Activated CD8-positive, alpha-beta T cell treated with anti-CD3 and anti-CD28 coated beads for 36 hours (primary cell): ENCODE measurements at places on chromosomes 3 and 15. TPM values are rescaled to one million over a fixed set of nuclear protein-coding genes. Genes with fewer than 3 reads are reported as not detected.
A peak's percentile ranks its signal among the peaks of the same experiment; 100 is the strongest.

Gene CCR4
- 17.4 TPM for total RNA-seq

Gene TGM5
- total RNA-seq = 0.11 TPM

Gene MUSTN1
- total RNA-seq = not detected

Gene REC114
- total RNA-seq = not detected

Gene PLA2G4F
- total RNA-seq = not detected

Gene TRIM59
- 27.0 TPM for total RNA-seq

Gene EEF1AKMT4
- total RNA-seq = 8.7 TPM

DNA sequence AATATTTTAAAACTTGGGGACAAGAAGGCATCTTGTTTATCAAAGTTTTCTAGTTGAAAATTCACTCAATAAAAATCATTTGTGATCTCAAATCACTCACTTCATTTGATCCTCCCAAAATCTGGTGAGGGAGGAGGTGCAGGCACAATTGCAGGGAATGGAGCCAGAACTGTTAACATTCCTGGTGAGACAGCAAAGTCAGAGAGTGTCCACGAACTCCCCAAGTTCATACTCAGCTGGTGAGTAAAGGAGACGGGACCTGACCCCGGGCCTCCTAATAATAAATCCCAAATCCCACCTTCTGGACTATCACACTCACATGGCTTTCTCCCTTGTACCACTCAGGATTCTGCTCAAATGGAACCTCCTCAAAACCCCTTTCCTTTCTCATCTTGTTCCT is 252.3 kb upstream of the LRTM1 start:
- no peak for DNase-seq

DNA sequence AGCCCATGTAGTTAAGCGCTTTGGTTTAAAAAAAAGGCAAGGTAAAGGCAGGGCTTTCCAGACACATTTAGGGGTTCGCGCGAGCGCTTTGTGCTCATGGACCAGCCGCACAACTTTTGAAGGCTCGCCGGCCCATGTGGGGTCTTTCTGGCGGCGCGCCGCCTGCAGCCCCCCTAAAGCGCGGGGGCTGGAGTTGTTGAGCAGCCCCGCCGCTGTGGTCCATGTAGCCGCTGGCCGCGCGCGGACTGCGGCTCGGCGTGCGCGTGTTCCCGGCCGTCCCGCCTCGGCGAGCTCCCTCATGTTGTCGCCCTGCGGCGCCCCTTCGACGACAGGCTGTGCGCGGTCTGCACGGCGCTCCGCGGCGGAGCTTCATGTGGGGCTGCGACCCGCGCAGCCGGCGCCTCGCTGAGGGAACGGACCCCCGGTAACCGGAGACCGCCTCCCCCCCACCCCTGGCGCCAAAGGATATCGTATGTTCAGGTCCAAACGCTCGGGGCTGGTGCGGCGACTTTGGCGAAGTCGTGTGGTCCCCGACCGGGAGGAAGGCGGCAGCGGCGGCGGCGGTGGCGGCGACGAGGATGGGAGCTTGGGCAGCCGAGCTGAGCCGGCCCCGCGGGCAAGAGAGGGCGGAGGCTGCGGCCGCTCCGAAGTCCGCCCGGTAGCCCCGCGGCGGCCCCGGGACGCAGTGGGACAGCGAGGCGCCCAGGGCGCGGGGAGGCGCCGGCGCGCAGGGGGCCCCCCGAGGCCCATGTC is 927 bp downstream of the SMAD6 start:
- DNase-seq = peak; percentile 31

DNA sequence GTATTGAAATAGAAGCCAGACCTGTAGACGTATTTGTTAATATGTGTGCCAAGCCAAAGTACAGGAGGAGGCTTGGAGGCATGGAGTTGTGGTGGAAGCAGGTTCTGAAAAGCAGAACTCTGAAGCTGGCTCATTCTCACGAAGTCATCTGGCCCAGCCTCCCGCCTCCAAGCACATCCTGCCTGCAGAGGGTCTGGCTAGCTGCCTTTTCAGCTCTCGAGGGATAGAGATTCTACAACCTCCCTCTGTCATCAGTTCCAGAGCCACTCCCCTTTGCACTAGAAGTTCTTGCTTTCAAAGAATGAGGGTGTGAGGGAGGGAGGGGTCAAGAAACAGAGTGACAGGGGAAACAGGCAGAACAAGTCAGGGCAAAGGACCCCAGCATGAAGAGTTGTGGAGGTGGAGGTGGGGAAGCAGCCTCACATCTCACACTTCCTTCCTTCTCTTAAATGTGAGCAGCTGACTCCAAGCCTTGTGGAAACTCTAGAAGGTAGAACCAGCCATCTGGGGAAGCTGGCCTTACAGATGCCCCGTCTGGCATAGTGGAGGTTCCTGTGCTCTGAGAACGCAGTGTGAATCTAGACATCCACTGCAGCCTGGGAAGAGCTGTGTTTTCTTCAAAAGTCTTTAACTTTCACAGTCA is 95.3 kb downstream of the SLC49A4 start:
- DNase-seq = peak; percentile 57

DNA sequence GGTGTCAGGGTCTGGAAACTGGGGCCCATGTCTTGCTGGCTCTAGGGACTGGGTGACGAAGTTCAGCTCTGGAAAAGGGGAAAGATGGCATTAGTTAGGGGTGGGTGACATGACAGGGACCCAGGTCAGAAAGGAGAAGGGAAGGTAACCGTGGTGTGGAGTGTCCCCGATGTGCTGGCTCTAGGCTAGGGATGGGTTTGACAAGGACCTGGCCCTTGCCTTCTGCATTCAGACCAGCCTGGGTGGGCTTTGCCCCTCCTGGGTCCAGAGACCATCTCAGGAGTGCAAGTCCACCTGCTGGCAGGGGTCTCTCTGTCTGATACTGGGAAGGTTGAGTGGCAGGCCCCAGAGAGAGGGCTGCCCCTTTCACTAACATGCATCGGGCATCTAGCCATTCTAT is 28.7 kb upstream of the ATP2B2 start:
- DNase-seq = no peak

GRCh38 chr3:23629181-23629894 is 176.4 kb upstream of the UBE2E1 start:
- DNase-seq = no peak

GRCh38 chr15:99842071-99842470 is 108.8 kb upstream of the LYSMD4 start:
- peak; percentile 34 for DNase-seq

DNA sequence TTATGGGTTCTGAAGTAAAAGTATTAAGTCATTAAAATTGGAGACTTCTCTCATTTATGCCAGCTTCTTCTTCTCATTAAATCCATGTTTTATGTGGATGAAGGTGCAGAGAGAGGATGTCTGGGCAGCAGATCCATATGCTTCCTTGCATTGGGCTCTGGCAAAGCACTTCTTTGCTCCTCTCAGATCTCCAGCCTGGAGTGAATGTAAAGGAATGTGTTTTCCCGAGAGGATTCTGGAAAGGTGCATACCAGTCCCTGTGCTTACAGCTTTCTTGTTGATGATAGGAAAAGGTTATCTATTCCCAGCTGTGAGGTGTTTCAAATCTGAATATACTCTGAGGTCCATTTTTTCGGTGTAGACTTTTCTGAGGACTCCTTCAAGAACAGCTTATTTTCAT is 79.9 kb upstream of the PEX5L start:
- DNase-seq = no peak

- DNase-seq = no peak
These were observed 39.1 kb downstream of the ATP2C1 start for GRCh38 chr3:130932979-130933378.

DNA sequence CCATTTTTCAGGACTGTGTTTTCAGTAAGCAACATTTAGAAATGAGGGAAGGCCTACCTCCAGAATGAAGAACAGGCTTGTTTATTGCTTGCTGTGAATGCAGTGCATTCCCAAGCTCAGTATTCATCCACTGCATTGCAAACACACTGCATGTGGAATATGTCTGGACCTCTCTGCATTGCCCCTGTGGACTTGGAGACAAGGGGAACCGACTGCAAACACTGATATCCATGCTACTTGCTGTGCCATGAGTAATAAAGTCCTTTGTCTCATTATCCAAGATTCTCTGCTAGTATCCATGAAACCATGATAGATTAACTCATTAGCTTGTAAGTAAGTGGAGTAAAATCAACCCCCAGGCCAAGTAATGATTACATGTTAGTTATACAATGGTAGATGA is 301.2 kb upstream of the NR2E3 start:
- no peak for DNase-seq

- DNase-seq = no peak
These were observed 129.7 kb downstream of the NR2E3 start for GRCh38 chr15:71939981-71940588.

- DNase-seq = no peak
These were observed 269.3 kb downstream of the TBL1XR1 start for GRCh38 chr3:176927706-176928581.

- no peak for DNase-seq
These were observed 240.7 kb downstream of the SCAPER start for GRCh38 chr15:76664411-76664810.

DNA sequence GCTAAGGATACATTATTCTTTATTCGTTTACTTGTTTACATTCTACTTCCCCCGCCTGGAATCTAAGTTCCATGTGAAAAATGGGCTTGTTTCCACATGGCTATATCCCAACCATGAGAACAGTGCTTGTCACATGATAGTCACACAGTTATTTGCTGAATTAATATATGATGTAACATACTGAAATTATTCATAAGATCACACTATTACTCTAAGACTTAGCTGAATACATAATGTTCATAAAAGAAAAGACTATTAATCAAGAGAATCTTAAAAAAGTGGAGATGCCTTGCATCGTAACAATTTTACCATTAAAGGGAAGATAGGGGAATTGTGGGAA is 6.5 kb downstream of the PBRM1 start:
- DNase-seq = no peak

- DNase-seq = no peak
These were observed 38.0 kb downstream of the ANP32A start for GRCh38 chr15:68782589-68783161.

GRCh38 chr15:83533410-83533962 is 86.3 kb downstream of the SH3GL3 start:
- DNase-seq = no peak

- DNase-seq = no peak
These were observed 26.7 kb downstream of the NBEAL2 start for GRCh38 chr3:47006145-47006651.

DNA sequence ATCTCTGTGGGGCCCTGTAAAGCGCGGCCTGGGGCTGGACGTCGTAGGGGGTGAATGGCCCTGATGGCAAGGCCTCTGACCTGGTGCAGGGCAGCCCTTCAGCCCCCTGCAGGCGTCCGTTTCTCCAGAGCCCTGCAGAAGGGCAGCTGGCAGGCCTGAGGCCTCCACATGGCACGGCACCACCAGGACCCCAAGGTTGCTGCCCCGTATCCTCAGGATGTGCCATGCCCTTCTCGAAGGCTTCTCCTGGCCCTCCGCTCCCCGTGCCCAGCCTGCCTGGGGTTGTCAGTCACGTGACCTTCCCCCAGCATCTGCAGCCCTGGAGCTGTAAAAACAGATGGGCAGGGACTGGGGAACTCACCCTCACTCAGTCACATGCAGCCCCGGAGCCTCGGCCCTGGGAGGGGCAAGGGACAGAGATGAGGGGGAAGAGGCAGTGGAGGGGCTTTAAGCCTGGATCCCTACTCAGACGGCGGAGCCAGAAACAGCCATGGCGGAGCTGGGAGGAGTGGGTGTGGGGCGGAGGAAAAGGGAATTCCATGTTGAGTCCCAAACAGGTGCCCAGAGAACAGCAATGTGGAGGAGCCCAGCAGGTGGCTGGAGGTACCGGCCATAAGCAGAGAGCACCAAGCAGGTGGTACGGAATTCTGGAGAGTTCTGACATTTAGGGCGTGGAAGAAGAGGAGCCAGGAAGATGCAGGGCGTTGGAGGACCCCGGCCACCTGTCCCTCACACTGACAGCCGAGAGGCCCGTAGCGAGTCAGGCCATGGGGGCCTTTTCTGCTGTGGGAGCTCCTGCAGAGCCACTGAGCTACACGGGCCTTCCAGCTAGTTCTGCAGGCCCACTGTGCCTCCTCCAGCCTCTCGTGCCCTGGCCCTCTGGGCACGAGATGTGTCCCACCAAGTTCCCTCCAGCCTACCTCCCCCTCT is 193.1 kb downstream of the XXYLT1 start:
- DNase-seq = no peak

DNA sequence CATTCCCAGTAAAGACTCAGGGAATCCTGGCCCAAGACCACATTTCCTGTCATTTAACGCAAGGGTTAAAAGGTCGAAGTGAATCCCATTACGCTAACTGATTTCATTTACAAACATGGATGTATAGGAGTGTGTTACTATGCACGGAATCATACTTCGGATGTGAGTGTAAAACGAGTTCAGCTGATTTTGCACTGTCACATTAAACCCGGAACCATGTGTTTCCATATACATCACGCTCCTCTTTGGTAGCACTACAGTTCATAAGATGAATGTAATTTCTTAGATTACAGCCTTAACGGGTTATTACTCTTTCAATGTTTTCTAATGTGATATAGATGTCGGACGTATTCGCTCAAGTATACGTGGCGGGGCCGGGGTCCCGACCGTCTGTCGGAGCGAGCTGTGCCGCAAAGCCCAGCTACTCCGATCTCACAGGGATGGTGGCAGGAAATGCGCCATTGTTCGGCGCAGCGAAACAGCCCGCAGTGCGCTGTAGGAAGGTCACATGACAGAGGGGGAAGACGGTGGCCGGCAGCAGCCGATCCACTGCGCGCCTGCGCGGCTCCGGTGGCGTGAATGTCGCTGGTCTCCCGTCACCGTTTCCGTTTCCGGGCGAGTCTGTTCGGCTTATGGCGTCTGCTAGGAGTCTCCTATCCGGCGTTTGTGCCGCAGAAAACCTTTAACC is 97.3 kb downstream of the NPAP1 start:
- DNase-seq = peak; percentile 78

GRCh38 chr3:155308831-155309230 is 15.3 kb upstream of the STRIT1 start:
- DNase-seq = no peak

GRCh38 chr15:32981536-32981935 is 213.0 kb downstream of the FMN1 start:
- DNase-seq = no peak

- DNase-seq = no peak
These were observed 93.8 kb upstream of the IGF1R start for GRCh38 chr15:98554272-98555172.

DNA sequence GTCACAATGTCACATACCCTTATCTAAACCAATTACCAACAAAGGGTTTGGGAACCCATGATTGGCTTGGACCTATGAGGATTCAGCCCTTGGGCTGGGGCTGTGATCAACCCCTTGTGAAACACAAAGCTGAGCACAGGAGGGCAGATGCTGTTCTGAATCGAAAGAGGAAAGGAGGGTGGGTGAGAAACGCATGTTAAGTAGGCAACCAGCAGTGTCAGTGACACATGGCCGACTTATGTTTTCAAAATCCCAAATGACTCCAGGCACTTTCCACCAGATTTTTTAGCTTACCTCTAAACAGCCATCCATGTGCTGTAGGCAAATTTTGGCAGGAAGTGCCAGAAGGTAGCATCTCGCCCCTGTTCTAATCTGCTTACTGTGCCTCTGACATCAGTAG is 34.1 kb upstream of the KLHL25 start:
- no peak for DNase-seq
